Ecto neural progenitor cell (in vitro differentiated cells): ENCODE measurements at places on chromosomes 6 and 20.

- DNase-seq, result no peak
These were observed 39.0 kb downstream of the SYTL3 start for GRCh38 chr6:158688860-158689259.

GRCh38 chr6:122722746-122723145, 56.8 kb upstream of the FABP7 start:
- no peak for DNase-seq

GRCh38 chr20:32893263-32894025, 34.7 kb downstream of the EFCAB8 start:
- no peak for DNase-seq

GRCh38 chr6:127200114-127200513, 66.5 kb upstream of the RNF146 start:
- no peak for DNase-seq

GRCh38 chr6:118865100-118865391, 28.9 kb upstream of the ASF1A start:
- DNase-seq, result no peak

- DNase-seq, result no peak
These were observed 188.6 kb downstream of the ZDHHC14 start for GRCh38 chr6:157569543-157569942.

DNA sequence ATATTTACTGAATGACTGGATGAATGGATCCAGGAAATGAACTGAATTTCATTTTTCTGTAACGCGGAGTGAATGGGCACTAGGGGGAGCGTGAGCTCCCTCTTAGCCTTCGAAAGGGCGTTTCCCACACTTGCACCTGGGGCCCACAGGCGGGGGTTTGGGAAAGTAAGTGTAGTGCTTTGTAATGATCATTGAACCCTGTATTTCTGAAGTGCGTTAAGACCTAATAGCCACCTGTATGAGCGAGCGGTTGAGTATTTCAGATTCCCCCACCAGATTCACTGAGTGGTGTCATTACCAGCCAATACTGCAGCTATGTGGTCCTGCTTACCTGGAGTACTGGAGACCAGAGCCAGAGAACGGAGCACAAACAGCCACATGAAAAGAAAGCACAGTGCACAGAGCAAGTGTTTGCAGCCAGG, 10.5 kb downstream of the SYTL3 start:
- DNase-seq, result no peak

- DNase-seq, result no peak
These were observed 482.9 kb downstream of the BMP2 start for GRCh38 chr20:7250337-7250736.

DNA sequence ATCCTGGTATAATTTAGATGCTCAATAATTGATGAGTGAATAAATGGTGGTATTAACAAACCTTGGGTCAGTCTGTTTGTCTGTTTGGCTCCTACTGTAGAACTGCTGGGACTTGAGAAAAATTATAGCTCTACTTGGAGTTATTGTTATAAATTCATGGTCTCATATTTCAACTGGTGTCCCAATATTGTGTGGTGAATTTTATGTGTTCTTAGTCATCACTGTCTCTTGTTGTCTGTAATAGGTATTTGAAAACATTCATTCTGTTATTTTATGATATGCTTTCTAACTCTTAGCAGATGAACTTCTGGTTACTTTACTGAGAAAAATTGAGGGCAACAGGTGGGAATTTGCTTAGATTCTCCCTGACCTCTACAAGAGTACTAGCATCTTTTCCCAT, 221.4 kb downstream of the CDKAL1 start:
- no peak for DNase-seq

GRCh38 chr6:169132352-169132940, 121.2 kb downstream of the THBS2 start:
- DNase-seq, result no peak

GRCh38 chr6:107786709-107787588, 37.2 kb downstream of the SCML4 start:
- DNase-seq, result no peak

DNA sequence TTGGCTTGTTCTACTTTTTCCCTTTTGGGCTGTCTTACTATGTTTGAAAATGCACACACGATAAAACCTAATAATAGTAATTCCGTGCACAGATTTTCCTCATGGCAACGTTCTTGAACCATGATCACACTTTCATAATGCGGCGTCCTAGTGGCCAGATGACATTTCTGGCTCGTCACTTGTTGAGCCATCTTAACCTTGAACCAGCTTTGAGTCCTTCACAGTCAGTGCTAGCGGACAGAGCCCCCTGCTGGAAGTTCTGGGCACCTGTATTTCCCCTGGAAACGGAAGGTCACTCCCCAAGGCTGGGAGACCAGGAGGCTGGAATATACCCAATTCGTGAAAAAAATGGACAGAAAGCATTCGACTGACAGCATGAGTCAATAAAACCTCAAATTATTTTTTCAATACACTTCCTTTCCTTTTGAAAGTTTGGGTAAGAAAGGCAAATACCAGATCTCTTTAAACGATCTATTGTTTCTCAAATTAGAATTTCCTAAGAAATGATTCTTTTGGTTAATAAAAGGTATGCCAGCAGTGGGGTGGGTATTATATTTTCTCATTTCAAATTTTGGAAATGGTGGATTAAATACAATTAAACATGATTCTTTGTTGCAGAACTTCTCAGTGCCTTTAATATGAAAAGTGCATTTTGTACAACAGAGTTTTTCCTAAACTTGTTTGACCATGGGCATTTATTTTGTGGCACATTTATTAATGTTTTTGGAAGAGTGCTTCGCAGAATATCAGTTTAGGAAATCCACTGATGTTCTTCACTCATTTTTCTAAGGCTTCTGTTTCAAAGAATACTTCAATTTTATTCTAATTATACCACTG, 542.3 kb downstream of the QKI start:
- peak; percentile 79 for DNase-seq

- no peak for DNase-seq
These were observed 237.1 kb downstream of the ANKRD60 start for GRCh38 chr20:57991211-57991881.

GRCh38 chr6:83592770-83593394, 80.5 kb downstream of the PRSS35 start:
- no peak for DNase-seq

GRCh38 chr6:97187951-97188350, 95.1 kb downstream of the MMS22L start:
- DNase-seq, result no peak

- DNase-seq, result no peak
These were observed 72.6 kb downstream of the ARID1B start for GRCh38 chr6:156849806-156850205.

DNA sequence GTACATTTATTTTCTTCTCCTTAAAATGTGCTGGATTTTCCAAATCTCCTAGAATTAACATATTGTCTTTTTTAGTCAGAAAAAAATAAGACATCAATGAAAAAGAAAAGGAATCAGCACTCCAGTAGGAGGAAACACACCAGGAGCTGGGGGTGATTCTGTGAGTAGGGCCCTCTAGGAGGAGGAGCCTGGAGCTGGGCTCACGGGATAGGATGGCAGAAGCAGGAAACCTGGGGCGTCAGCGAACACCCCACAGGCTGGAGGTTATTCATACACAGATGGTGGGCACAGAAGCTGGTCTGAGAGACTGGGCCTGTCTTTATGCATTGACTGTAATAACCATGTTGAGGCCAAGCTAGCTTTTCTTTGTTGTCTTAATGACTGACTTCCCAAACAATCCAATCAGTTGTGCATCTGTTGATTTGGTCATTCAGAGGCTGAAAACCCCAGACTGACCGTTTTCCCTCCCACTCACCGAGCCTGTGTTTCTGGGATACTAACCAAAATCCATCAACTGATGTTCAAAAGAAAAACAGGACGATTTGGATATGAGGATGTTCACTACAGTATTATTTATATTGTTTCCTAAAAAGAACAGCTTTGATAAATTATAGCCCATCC, 53.1 kb downstream of the CPNE5 start:
- no peak for DNase-seq

- no peak for DNase-seq
These were observed 106.8 kb downstream of the COL19A1 start for GRCh38 chr6:69973138-69973537.

- no peak for DNase-seq
These were observed 232.3 kb downstream of the NFATC2 start for GRCh38 chr20:51310216-51310615.

DNA sequence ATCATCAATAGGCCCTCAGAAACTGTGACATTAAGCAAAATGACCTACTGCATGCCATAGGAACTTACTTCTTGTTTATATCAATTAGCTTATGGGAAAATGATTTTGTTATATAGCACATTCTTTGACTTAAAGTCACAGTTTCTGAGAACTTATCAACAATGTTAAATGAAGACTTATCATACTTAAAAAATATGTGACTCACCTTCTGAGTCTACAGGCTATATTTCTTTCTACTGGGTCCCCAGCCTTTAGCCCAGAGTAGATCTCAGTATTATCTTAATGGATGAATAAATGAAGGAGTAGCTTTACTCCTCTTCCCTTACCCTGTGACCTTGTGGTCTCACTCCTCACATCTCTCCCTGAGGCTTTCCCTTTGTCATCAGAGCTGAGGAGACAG, 180.2 kb downstream of the MAFB start:
- no peak for DNase-seq

- no peak for DNase-seq
These were observed 527.5 kb downstream of the PRKN start for GRCh38 chr6:162200041-162200440.

GRCh38 chr6:159079367-159079766, 34.6 kb upstream of the TAGAP start:
- DNase-seq, result no peak

DNA sequence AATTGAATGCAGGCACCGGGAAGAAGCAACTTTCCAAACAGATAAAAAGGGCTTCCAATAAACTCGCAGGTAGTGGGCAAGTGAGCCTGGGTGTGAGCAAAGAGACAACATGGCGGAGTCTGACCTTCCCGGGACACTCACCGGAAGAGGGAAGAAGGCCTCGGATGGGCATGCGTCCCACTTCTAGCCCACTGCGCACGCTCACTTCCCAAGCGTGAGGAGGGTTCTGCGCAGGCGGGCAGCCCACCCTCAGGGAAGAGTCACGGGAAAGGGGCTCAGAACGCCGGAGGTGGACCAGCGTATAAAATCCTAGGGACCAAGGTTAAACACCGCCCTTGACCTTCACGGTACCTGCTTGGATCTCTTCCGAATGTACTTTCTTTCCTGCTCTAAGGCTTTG, 95.5 kb upstream of the AFDN start:
- DNase-seq, result peak; percentile 16

GRCh38 chr6:24257282-24257681, 100.6 kb downstream of the DCDC2 start:
- DNase-seq, result no peak

DNA sequence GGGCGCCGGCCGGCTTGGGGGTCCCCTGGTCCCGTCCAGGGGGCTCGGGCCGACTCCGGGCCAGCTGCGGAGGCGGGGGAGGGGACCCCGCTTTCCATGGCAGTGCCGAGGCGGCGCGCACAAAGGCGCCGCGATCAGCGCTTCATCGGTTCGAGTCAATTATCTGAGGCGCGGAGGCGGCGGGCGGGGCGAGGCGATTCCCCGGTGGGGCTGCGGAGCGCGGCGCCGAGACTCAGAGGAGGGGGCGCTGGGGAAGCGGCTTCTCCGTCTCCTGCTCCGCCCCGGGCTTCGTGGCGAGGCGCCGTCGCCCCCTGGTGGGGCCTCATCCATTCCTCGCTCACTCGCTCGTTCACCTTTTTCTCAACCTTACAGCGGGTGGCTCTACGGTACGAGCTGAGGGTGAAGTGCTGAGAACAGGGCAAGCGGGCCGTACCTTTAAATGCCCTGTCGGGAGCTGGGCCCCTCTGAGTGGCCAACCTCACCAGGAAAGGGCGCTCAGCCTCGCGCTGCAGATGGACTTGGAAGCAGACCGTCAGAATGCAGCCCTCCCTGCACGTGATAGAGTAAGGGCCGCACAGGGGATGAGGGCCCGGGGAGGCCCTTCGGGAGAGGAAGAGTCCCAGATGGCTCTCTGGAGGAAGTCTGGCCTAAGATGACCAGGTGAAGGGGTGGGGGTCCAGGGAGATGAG, 39.9 kb downstream of the SLC52A3 start:
- peak; percentile 87 for DNase-seq

- no peak for DNase-seq
These were observed 177.7 kb downstream of the MRPL14 start for GRCh38 chr6:43949551-43949991.

- no peak for DNase-seq
These were observed 83.9 kb upstream of the BTBD3 start for GRCh38 chr20:11833825-11834224.

- no peak for DNase-seq
These were observed 236.0 kb upstream of the ECI2 start for GRCh38 chr6:4371207-4371921.

DNA sequence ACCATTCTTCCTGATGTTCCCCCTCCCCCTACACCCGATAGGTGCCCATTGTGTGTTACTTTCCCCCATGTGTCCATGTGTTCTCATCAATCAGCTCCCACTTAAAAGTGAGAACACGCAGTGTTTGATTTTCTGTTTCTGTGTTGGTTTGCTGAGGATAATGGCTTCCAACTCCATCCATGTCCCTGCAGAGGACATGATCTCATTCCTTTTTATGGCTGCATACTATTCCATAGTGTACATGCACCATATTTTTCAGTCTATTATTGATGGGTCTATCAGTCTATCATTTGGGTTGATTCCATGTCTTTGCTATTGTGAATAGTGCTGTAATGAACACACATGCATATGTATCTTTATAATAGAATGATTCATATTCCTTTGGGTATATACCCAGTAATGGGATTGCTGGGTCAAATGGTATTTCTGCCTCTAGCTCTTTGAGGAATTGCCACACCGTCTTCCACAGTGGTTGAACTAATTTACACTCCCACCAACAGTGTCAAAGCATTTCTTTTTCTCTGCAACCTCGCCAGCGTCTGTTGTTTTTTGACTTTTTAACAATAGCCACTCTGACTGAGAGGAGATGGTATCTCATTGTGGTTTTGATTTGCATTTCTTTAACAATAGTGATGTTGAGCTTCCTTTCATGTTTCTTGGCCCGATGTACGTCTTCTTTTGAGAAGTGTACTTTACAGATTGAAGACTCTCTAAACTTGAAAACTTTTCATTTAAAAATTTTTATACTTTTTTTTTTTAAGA, 41.0 kb upstream of the GCNT2 start:
- DNase-seq, result no peak

DNA sequence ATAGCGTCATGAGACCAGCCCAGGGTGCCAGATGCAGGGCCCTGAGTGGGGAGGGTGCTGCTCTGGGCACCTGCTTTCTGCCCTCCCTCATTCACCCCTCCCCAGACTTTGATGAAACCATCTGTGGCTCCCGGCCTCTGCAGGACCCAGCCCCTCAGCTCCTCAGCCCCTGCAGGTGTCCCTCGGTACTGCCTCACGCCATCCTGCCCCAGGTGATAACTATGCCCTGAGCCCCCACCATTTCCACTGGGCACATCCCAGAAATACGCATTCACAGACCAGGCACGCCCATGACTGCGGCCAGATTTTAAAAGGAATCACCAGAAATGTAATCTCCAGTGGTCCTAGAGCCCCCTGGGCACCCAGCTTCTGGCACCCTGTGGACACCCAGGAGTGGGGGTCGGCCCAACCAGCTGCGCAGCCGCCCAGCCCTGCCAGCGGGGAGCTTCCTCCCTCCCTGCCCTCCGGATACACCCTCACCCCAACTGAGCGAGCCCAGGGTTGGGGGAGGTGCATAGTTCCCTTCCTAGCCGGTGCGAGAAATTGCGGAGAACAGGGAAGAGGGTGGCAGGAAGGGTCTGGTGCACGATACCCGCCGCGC, 615 bp upstream of the NTSR1 start:
- DNase-seq, result no peak
